ENCODE measurements at places on chromosomes 5 and 9. TPM values are rescaled to one million over a fixed set of nuclear protein-coding genes. Genes with fewer than 3 reads are reported as not detected.
A peak's percentile ranks its signal among the peaks of the same experiment; 100 is the strongest.

DNA sequence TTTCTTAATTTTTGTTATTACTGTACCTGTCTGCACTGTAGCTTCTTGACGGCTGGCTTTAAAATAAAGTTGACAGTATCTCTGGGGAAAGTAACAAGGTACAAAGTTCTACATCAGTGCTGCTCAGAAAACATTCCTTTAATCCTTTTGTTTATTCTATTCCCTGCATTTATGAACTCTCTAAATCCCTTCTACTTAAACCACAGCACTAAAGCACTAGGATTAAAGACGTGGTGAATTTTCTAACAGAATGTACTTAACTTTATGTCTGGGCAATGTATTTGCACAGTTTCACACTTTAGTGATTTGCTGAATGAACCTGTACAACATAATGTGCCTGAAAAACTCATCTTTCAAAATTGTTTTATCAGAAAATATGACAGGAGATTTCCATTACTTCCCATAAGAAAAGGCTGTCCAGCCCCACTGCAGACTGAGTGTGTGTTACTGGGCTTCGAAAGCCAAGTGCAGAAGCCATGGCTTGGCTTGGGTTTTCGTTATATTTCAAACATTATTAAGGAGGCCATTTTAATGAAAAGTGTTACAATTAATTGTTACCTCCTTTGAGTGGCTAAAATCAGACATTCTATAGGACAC is 43.8 kb downstream of the LHFPL2 start:
- no peak for DNase-seq
- H3K36me3 ChIP-seq = no peaks in the 10 kb centered on the region
- peaks cover 8% of the 10 kb centered on the region for H3K27me3 ChIP-seq
- H3K27ac ChIP-seq = no peak overlapping the region

Gene HEMGN
- 0.41 TPM for total RNA-seq

DNA sequence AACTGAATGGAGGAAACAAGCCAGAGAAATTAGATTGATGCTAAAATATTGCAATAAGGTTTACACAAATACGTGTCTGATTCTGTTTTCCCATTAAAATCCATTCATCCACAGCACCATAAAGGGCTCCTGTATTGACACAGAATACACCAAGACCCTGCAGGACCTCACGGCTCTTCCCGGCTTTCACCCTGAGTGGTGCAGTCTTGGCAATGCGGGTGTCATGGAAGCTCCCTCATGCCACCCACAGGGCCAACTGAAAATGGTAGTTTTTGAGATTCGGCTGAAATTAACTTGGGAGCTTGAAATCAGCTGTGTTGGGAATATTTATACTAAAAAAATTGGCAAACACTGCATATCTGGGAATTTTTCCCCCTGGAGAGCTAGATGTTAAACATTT is 17.3 kb upstream of the EXOC3 start:
- H3K36me3 ChIP-seq = peaks cover 49% of the 10 kb centered on the region
- H3K27ac ChIP-seq = no peak overlapping the region
- H3K4me3 ChIP-seq = no peak overlapping the region
- H3K27me3 ChIP-seq = no peaks in the 10 kb centered on the region
- H3K4me1 ChIP-seq = peaks cover 15% of the 10 kb centered on the region

Gene CFAP77
- not detected for total RNA-seq

Gene SLC6A3
- total RNA-seq = not detected

DNA sequence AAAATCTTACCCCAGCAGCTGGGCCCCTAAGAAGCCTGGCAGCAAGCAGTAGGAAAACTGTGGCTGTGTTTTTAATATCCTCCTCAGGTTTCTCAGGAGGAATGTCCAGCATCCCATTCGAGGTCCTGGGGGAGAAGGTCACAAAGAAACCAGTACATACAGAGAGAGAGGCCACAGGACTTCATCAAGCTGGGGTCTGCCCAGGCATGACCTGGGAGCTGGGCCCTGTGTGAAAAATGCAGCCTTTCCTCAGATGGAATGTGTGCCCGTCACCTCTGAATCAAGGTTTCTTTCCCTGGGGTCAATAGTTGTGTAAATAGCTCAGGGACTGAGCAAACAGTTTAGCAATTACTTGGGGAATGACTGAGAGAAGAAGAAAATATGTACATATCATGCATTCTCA is 33.9 kb upstream of the RAD23B start:
- no peak overlapping the region for H3K4me3 ChIP-seq
- H3K4me1 ChIP-seq = peaks cover 6% of the 10 kb centered on the region

- DNase-seq = no peak
- no peaks in the 10 kb centered on the region for H3K36me3 ChIP-seq
- H3K4me1 ChIP-seq = no peaks in the 10 kb centered on the region
- H3K4me3 ChIP-seq = no peak overlapping the region
- no peak overlapping the region for H3K27ac ChIP-seq
These were observed 175.6 kb downstream of the TMEM161B start for GRCh38 chr5:88092958-88093605.

DNA sequence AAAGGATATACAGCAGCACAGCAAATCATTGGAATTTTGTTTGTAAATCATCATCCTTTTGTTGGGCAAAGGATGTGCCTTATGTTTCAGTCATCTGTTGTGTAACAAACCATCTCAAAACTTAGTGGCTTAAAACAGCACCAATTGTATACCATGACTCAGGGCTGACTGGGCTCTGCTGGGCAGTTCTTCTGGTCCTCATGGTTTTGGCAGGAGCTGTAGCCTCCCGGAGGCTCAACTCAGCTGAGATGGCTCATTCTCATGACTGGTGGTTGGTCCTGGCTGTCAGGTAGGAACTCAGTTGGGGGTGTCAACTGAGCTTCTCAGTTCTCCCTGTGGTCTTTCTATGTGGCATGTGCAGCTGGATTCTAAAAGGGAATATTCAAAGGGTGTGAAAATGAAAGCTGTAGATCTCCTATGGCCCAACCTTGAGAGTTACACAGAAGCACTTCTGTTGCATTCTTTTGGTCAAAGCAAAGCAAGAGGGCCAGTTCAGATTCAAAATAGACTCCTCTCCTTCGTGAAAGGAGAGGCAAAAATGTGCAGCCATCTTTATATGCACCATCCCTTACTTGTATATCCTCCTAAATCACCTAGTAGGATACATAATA is 39.1 kb upstream of the CPEB4 start:
- no peak overlapping the region for H3K27ac ChIP-seq
- no peak overlapping the region for H3K4me3 ChIP-seq
- DNase-seq = no peak
- peaks cover under 1% of the 10 kb centered on the region for H3K4me1 ChIP-seq

- H3K36me3 ChIP-seq = no peaks in the 10 kb centered on the region
- H3K27ac ChIP-seq = no peak overlapping the region
- no peaks in the 10 kb centered on the region for H3K27me3 ChIP-seq
- no peak overlapping the region for H3K4me3 ChIP-seq
- no peak for DNase-seq
- H3K4me1 ChIP-seq = peaks cover 2% of the 10 kb centered on the region
These were observed 15.4 kb downstream of the CPEB4 start for GRCh38 chr5:173903396-173904140.

GRCh38 chr5:96316017-96316416 is 117.0 kb downstream of the PCSK1 start:
- no peaks in the 10 kb centered on the region for H3K36me3 ChIP-seq
- no peak overlapping the region for H3K4me3 ChIP-seq
- H3K27me3 ChIP-seq = peaks cover 8% of the 10 kb centered on the region
- H3K27ac ChIP-seq = no peak overlapping the region

GRCh38 chr9:4490705-4491625 is 697 bp downstream of the SLC1A1 start:
- peak overlapping the region; percentile 74 for H3K4me3 ChIP-seq
- no peak for DNase-seq
- peaks cover 70% of the 10 kb centered on the region for H3K27me3 ChIP-seq
- no peaks in the 10 kb centered on the region for H3K36me3 ChIP-seq

Gene ERCC6L2
- total RNA-seq = 28.2 TPM

Gene CAMK4
- total RNA-seq = 71.8 TPM

DNA sequence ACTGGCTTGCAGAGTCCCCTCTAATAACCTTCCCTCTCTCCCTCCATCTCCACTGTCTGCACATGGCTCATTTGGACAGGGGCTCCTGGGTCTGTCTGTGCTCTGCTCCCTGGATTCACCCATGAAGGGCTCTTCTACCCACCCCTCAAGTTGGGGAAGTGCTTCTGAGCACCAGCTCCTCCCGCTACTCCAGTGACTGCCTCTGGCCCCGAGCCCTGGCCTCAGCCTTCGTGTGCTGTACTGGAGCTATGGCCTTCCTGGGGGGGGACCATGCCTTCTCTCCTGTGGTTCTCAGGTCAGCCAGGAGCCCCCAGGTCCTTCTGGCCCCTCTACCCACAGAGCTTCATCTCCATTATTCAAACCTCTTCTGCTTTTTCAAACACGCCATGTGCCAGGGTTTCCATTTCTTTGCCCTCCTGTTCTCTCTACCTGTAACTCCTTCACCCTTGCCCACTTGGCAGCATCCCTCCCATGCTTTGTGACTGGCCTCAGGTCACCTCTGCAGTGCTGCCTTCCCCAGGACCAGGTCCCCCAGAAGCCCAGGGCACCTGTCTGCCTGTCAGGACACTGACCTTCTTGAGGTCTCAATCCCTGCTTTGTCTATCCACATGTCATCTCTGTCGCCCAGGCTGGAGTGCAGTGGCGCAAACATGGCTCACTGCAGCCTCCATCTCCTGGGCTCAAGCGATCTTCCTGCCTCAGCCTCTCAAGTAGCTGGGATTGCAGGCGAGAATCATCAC is 9.5 kb downstream of the SH3PXD2B start:
- H3K27ac ChIP-seq = no peak overlapping the region
- no peaks in the 10 kb centered on the region for H3K36me3 ChIP-seq
- peaks cover 10% of the 10 kb centered on the region for H3K4me1 ChIP-seq
- H3K27me3 ChIP-seq = peaks cover 30% of the 10 kb centered on the region
- no peak for DNase-seq

Gene CDC20B
- 0.18 TPM for total RNA-seq

GRCh38 chr5:14593326-14594021 is 11.9 kb downstream of the OTULINL start:
- H3K4me3 ChIP-seq = peak overlapping the region; percentile 61
- peak; percentile 59 for DNase-seq
- H3K4me1 ChIP-seq = peaks cover 87% of the 10 kb centered on the region

DNA sequence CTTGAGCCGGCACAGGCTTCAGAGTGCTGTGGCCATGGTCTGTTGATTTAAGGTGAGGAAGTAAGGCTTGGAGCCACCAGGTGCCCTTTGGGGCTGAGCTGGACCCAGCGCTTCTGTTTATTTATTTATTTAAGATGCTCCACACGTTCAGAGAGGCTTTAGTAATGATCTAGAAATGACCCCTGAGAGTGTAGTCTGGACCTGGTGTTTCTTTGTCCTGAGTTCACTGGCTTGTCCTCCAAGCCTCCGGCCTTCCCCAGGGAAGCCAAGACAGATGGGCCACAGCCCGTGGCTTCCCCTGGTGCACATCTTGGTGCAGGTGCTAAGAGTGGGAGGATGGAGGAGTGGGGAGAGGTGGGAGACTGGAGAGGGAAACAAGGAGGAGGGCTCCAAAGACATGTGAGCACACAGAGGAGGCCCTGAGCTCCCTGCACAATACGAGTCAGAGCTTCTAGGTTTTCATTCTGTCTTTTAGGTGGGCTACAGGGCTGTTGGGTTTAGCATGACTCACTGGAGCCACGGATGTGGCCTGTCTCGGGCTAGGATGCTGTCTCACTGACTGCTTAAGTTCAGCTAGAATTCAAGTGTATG is 56.9 kb downstream of the AHRR start:
- H3K36me3 ChIP-seq = peaks cover 74% of the 10 kb centered on the region
- H3K27me3 ChIP-seq = no peaks in the 10 kb centered on the region
- H3K27ac ChIP-seq = peak overlapping the region; percentile 87
- peak overlapping the region; percentile 38 for H3K4me3 ChIP-seq

GRCh38 chr5:56530626-56531138 is 284.7 kb upstream of the MAP3K1 start:
- no peak for DNase-seq
- no peaks in the 10 kb centered on the region for H3K36me3 ChIP-seq
- H3K27ac ChIP-seq = no peak overlapping the region
- peaks cover 4% of the 10 kb centered on the region for H3K4me1 ChIP-seq
- no peaks in the 10 kb centered on the region for H3K27me3 ChIP-seq
- H3K4me3 ChIP-seq = no peak overlapping the region

Data from activated T-helper 2 cell treated with anti-CD3 and anti-CD28 coated beads, Interferon-gamma antibody, Interleukin-2, Interleukin-4, amounts not matched to agents 10 μg/mL and 5 μg/mL and 100 μg/mL, durations not matched to agents 14 hours and 24 hours and 36 hours (primary cell).